ENCODE measurements at places on chromosomes 12 and 14.

DNA sequence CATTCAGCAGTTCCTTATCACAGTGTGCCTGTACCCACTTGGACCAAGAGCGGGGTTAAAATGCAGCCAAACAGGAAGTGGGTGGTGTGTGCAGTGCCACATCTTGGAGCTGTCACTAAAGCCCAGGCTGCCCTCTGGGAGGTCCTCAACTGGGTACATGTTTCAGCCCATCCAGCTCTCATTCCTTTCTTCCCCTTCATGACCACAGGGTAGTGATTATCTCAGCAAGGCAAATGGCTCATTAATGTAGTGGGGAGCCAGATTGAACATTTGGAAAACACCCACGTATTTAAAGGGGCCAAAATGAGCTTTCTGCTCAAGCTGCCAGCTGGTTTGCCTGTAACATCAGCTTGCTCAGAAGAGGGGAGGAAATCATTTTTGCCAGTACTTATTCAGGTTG is 210.8 kb upstream of the BTG1 start:
- DNase-seq, result no peak

DNA sequence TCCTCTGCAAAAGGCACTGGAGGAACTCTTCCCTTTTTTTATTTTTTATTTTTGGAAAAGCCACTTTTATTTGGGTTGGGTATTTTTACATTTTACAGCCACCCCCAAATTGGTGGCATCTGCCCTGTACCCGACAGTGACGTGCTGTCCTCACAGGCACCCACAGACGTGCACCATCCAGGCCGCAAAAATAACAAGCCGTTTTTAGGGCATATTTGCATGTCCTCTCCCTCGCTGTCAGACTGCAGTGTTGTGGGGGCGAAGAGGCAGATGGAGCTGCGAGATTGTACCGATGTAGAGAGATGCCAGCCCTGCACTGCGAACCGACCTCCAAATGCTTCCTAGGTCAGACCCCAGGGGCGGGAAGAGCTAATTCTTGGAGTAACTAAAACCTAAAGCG is 12.2 kb downstream of the JDP2 start:
- no peak for DNase-seq

DNA sequence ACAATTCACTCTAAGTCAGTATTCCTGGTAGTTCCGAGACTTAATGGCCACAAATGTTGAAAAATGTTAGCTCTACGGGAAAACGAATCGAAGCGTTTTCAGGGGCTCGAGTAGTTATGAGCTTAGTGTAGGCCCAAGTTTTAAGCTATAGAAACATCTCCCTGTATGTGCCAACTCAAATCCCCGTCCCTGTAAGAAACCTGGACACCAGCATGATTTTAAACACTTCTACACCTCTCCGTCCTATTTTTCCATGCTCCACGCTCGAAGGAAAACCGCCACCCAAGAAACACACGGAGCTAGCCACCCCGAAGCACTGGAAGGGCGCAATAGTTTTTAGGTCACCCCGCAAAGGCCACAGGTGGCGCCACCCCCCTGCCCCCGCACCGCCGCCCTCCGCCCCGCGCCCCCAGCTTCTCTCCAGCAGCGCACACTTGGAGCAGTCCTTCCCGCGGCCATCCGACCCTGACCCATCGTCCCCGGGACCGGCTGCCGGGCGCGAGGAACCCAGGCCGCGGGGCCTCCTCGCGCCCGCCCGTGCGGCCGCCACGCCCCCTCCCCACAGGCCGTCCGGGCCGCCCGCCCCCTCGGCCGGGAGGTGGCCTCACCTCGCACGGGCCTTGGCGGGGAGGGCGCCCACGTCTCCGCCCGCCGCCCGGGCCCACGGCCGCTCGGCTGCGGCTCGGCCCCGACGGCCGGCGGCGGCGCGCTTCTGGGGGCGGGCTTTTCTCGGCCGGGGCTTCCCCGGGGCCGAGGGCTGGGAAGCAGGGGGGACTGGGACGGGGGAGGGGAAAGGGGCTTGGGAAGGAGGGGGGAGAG is 522 bp downstream of the R3HDM2 start:
- DNase-seq, result peak; percentile 9

- DNase-seq, result no peak
Measured at GRCh38 chr14:51562816-51563215, 88.9 kb upstream of the FRMD6 start.

GRCh38 chr12:19726122-19726521 is 286.8 kb downstream of the AEBP2 start:
- DNase-seq, result no peak

- DNase-seq, result no peak
Measured at GRCh38 chr14:38203929-38204718, 3.6 kb upstream of the SSTR1 start.

DNA sequence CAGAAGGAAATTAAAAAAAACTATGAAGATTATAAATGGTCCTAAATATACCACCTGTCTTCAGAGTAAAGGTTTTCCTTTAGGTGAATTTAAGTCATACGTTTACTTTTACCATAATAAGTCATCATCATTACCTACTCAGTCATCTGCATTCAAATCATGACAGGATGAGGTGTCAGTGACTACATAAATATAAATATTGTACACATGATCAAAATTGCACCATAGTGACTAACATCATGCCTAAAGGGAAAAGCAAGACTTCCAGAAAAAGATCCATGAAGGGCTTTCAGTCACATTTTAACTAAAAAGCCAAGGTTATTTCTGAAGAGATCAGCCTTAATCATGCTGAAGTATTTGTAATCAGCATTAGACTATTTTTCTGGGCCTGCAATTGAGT is 759.9 kb upstream of the FLRT2 start:
- DNase-seq, result no peak

GRCh38 chr14:101188571-101188915 is 285.0 kb upstream of the RTL1 start:
- DNase-seq, result no peak

Data from stimulated activated CD4-positive, alpha-beta T cell treated with anti-CD3 and anti-CD28 coated beads, Interleukin-12 subunit alpha, Interleukin-12 subunit beta, amount 100 ng/mL, for 48 hours (primary cell).